ENCODE measurements at places on chromosomes 7 and 10.

DNA sequence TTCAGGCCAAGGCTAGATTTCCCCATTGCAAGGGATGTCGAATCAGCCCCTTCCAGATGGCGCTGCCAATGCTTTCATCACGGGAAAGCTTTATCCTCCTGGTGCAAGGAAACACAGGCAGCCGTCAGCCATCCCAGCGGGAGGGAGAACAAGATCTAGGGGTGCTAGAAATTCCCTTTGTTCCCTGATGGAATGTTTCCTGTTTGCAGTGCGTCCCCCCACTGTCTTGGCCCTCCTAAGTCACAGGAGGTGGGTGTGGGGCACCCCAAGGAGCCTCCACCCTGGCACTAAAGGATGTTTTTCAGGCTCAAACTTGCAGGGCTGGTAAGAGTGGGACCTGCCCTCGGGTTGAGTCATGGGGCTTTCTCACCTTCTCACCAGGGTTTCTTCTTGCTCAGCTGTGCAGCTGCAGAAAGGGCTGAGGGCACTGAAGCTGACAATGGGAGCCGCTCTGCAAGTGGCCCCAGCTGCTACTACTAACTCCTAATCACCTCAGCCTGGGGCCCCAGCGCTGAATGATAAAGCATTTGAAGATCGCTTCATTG, 103.6 kb downstream of the PRPF18 start:
- DNase-seq: no peak

DNA sequence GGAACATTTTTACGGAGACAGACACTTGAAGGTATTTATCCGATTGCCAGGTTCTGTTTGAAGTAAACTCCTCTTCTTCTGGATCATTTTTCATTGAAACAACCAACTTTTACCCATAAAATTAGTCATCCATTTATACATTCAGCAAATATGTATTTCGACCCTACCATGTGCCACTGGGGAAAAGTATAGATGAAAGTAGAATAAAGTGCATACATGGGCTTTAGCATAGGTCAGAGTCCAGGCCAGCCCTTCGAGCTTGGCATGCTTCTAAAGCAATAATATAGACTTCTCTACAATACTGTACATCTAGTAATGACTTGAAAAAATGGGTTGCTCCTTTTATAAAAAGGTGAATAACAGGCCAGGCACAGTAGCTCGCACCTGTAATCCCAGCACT, 10.1 kb downstream of the SLC25A16 start:
- DNase-seq: no peak

GRCh38 chr7:66974986-66975590, 20.3 kb downstream of the SBDS start:
- DNase-seq: no peak

- no peak for DNase-seq
Observed at GRCh38 chr7:95608359-95609173, 12.2 kb upstream of the PDK4 start.

DNA sequence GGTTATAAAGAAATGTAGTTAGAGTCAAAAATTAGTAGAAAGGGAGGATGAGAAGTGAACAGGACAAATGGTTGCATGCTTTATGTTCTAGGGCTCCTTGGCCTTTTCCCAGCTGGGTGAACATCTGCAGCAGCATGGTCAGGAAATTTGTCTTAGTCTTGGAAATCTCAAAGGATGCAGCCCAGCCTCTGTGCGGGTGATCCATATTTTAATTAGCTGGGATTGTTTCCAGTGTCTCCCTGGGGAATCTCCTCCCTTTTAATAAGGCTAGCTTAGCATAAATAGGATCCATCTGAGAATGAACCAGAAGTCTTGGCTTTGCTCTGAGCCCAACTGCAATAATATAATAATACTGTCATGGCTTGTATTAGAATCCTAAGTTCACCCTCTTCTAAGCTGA, 198.3 kb downstream of the PRKG1 start:
- DNase-seq: no peak

DNA sequence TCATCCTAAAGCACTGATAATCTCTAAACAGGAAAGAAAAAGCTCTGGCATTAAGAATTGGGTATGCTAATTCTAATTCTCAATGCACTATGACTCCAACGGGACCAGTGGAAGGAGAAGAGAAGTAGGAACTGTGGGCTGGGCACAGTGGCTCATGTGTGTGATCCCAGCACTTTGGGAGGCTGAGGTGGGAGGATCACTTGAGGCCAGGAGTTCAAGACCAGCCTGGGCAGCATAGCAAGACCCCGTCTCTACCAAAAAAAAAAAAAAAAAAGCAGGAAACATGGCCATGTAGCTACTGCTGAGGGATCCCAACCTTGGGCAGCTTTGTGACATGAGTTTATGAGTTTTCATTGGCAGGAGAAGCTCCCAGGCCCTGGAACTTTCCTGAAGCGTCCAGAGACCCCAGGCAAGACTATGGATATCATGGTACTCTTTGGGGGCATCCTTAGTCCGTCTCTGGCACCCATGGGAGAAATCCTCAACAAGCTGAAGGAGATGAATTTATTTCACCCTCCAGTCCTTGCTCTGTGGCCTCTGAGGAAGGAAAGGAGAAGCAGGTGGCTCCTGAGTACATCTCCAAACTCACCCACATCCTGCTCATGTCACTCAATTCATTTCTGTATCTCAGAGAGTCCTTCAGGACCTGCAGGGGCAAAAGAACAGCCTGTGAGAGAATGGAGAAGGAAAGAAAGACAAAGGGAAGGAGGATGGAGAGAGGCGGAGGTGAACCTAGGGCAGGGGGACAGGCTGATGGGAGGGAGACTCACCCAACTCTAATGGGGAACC, 99.5 kb downstream of the SPDYE5 start:
- DNase-seq: no peak

GRCh38 chr7:100346921-100347320, 11.0 kb upstream of the PILRB start:
- no peak for DNase-seq

- no peak for DNase-seq
Observed at GRCh38 chr7:107971613-107972012, 31.3 kb downstream of the LAMB1 start.

- no peak for DNase-seq
Observed at GRCh38 chr7:82444220-82444909, 788 bp upstream of the CACNA2D1 start.

- DNase-seq: no peak
Observed at GRCh38 chr10:101611096-101611905, 23.2 kb downstream of the DPCD start.

DNA sequence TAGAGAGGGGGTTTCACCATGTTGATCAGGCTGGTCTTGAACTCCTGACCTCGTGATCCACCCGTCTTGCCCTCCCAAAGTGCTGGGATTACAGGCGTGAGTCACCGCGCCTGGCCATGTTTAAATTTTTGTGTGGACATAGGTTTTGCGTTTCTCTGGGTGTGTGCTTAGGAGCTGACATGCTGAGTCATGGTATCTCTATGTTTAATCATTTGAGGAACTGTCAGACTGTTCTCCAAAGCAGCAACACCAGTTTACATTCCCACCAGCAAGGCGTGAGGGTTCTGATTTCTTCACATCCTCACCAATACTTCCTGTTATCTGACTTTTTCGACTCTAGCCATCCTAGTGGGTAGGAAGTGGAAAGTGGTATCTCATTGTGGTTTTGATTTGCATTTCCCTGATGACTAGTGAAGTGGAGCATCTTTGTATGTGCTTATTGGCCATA, 153.7 kb downstream of the DNAJB6 start:
- DNase-seq: no peak

GRCh38 chr10:22823109-22823508, 104.7 kb upstream of the ARMC3 start:
- DNase-seq: no peak

DNA sequence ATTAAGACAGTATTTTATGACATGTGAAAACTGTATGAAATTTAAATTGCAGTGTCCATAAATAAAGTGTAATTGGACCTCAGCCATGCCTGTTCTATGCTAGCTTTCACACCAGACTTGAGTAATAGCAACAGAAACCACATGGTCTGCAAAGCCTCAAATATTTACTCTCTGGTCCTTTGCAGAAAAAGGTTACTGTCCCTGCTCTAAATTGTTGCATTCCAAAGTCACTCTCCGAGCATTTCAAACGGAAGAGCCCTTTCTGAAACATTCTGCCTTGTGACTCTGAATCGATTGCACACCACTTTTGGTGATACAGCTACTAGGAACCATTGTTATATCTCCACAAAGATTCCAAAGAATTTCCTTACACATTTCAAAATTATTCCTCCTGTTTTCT, 81.0 kb upstream of the STK17A start:
- DNase-seq: no peak

DNA sequence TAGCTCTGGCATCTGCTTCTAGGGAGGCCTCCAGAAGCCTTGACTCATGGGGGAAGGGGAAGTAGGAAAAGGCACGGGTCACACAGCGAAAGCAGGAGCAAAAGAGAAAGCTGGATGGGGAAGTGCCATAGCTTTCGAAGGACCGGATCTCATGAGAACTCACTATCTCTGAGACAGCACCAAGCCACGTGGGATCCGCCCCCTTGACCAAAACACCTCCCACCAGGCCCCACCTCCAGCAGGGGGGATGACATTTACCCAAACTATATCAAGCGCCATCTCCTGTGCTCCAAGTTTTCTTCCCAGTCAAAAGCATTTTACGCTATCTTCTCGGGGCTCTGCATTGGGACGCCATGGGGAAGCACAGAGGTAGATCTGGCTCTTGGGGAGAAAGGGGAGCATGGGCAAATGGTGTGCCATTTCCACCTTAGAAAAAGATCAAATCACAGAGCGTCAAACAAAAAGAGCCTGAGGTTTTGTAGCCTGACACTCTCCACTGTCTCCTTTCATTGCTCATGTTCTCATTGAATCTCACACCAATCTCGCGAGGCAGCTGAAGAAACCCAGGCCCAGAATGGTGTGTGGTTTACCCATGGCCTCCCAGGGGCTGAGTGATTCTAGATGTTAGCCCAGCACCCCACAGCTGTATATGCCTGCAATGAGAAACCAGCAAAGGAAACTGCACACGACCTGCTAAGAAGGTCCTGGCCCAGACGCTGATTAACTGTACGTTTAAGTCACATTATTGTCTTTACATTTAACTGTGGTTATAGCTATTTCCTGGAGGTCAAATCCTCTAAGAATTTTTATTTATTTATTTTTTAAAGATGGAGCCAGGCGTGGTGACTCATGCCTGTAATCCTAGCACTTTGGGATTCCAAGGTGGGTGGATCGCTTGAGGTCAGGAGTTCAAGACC, 8.1 kb upstream of the OLAH start:
- DNase-seq: no peak

DNA sequence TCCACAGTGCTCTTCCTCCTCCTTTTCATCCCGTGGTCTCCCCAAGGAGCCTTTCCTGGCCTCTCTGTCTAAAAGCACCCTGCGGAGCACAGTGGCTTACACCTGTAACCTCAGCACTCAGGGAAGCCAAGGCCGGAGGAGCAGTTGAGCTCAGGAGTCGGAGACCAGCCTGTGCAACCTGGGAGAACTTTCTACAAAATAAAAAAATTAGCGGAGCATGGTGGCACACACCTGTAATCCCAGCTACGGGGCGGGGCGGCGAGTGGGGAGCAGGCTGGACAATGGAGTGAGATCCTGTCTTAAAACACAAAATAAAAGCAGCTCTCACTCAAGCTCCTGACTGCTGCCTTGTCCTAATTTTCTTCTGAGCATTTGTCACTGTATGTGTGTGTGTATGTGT, 1.4 kb upstream of the COBL start:
- no peak for DNase-seq

DNA sequence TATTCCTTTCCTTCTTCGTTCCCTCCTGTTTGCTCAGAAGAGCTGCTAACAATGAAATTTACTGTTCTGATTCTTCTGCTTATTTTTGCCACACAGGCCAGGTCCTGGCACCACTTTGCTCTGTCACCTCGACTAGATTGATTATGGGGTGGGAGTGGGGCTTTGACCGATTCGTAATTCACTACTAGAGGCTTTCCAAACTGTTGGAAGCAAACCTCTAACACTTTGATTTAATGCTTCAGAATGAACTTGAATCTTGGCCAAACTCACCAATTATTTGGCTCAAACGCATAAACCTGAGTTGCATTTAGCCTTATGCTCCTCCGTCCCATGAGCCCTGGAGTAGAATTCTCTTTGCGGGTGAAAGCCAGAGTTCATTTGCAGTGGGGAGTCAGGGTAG, 476.2 kb upstream of the FZD8 start:
- DNase-seq: no peak

DNA sequence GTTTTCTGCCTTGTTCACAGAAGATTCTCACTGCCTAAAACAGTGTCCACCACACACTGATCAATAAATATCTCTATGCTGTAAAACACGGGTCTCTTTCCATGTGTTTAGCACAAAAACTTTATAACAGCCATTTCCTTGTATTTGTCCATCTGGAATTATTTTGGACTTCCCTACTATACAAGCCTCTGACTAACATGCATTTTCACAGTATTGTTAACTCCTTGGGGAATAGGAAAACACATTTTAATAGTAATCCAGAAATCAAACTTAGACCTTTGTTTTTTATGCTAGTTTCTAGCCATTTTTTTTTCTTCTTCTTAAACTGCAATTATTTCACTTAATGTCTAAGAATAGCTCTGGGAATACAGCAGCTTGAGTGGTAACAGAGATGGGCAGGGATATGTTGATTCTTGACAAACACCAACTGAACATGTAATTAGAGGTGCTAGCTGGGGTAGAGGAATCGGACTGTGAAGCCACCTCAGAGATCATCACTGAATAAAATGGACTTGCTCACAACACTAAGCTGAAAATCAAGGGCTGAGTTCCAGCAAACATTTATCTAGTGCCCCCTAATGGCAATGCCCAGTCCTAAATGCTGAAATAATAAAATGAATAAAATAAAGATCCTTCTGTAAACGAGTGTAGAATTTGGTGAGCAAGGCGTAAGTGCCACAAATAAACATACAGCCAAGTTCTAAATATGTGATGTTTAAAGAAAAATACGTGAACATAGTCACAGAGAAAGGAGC, 593.1 kb downstream of the SORCS1 start:
- no peak for DNase-seq

DNA sequence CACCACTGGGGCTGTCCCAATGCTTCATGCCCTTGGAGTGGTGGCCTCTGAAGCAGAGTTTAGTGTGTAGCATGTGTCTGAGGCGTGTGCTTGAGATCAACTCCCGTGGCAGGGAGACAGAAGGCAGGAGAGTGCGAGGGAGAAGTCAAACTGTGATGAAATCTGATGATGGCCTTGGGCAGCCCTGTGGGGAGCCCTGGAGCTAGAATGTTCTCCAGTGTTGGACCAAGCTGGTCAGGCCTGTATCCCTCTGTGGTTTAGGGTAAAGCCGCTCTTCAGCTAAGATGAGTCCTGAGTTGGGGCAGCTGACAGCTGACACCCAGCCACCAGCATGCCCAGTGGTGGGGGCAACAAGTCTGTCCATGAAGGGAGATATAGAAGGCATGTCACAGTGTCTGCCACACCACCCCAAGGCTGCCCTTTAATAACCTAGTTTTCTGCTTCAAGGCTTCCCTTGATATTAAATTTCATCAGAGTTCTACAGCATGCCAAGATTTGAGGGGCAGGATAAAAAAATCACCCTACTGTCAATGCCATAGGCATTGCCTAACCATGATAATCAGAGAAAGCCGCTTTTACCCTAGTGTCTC, 170.5 kb upstream of the SVIL start:
- DNase-seq: no peak

- DNase-seq: no peak
Observed at GRCh38 chr7:136555933-136556332, 312.5 kb upstream of the CHRM2 start.

- no peak for DNase-seq
Observed at GRCh38 chr7:85023066-85023712, 163.7 kb downstream of the SEMA3D start.

Measured in activated gamma-delta T cell treated with anti-CD3 and anti-CD28 coated beads, Interleukin-2, amount 50 U/mL, for 16 hours (primary cell).